ENCODE measurements at places on chromosomes 5 and 9. TPM values are rescaled to one million over a fixed set of nuclear protein-coding genes. Genes with fewer than 3 reads are reported as not detected.

The CARD19 gene
- 20.1 TPM for total RNA-seq

The SLC6A7 gene
- total RNA-seq, result not detected

The PNPLA7 gene
- total RNA-seq, result 5.7 TPM

The SEPTIN8 gene
- 58.6 TPM for total RNA-seq

The VDAC1 gene
- 108 TPM for total RNA-seq
